ENCODE measurements at places on chromosomes 5 and 9.

GRCh38 chr5:33685873-33686755, 205.7 kb downstream of the ADAMTS12 start:
- DNase-seq, result no peak

DNA sequence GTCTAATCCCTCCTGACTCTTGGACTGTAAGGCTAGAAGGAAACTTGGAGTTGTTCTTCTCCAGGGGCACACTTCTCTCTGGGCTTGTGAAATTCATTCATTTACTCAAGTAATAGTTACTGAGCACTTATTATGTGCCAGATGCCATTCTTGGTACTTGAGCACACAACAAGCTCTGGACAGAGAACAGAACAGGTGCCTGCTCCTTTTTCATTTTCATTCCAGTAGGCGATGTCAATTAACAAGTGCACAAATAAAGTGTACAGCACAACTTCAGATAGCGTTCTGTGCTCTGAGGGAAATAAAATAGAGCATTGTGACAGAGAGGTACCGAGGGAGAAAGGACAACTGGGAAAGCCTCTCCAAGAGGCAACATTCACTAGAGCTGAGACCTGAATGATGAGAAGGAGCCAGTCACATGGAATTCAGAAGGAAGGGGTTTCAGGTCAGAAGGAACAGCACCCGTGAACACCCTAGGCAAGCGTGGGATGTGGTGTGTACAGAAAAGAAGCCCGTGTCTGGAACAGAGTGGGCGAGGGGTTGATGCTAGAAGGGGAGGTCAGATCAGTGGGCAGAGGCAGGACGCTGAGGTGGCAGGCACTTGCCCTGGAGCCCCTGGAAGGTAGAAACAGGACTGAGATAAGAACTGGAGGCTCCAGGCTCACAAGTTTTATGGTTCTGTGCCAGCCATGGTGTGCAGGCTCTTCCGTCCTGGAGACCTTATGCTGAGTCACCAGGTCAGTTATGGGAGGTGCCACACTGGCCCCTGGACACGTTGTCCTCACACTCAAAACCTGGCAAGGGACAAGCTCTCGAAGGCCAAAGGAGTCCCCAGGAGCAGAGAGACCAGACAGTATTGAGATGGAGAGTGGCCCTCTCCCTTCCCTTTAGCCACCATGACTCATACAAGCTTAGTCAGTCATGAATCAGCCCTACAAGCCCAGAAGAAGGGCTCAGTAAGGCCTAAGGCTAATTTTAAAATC, 7.2 kb upstream of the ABLIM3 start:
- no peak for DNase-seq

DNA sequence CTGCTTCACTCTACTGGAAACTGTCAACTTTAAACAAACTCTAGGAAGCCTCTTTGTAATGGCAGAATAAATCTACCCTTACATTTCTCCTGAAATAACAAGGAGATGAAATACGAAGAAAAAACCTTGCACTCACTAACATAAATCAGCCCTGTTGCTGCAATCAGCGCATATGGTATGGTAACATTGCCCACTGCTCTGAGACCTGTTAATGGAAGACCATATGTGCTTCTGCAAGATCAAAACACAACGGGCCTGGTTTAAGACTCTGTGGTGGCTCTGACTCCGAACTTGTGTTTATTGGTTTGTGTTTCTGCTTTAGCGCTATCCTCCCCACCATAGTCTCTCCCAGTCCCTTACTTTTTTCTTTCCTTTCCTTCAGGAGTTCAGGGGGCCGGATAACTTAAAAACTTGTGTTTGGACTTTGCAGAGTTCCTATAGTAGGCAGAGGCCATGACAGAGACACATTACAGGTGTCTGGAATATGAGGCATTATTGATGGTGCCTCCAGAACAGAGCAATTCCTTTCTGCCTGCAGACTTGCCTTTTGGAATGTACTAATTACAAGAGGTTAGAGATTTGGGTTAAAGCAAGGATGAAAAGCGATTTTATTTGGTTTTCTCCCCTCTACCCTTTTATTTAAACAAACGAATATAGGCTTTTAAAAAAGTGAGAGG, 110.8 kb downstream of the PSAT1 start:
- DNase-seq, result no peak

DNA sequence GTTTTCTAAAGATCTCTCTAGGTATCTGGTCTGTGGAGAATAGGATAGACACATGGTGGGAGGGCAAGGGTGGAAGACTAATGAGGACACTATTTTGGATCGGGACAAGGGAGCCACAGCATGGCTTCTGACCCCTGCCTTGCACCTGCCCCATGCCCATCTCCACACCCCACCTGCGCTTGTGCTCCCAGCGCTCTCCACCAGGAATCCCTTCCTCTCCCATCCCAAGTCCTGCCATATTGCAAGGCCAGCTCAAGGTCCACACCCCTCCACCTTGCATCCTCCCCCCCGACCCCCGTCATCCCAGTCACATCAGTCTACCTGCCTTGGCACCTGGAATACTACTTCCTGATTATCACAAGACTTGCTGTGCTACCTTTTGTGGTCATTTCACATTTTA, 44.2 kb upstream of the RETREG1 start:
- no peak for DNase-seq

DNA sequence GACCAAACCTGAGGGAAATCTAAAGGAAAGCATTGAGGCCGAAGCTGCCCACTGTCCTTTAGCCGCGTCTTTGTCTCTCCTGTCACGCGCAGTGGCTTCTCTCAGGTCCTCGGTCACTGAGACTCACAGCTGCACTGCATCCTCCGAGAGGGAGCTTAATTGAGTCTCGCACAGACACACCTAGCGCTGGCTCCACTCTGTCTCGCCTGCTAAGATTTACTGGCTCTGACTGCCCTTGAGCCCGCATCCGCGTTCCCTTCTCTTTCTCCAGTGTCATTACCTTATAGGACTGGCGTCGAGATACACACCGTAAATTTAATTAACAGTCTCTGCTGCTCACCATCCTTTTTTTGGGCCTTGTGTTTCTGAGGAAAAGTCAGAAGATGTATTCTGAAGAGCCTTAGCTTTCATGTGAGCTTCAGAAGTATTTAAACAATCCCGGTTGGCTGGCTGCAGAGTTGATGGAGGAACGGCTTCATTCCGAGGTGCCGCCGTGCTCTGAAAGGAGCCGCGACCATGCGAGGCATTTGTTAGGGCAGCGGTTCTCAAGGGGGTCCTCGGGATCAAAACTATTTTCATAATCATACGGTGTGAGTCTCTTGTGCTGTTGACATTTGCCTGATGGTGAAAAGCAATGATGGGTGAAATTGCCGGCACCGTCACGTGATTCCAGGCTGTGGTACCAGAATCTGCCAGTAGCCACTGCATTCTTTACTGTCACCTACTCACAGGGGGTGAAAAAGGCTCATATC, 58.3 kb downstream of the GPR107 start:
- DNase-seq, result no peak

Measured in esophagus squamous epithelium (tissue), 5 donors.